ENCODE measurements at places on chromosomes 7 and 10.

DNA sequence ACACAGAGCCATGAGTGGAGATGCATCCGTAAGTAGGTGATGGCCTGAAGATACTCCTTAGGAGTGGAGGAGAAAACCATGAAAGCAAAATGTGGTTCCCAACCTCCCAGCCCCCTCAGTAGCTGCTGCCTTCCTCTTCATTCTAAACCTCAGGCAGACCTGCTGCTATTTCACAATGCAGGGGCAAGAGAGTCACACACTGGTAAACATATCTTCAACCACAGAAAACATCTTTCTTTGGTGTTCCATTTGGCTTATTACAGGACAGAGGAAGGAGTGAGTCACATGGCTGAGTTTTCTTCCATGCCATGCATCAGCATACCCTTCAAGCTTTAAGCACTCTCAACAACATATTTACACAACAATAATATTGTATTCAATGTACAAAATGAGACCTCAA lies 342.1 kb downstream of the BMPER start:
- peak; percentile 42 for DNase-seq

- no peak for DNase-seq
These were observed 251.4 kb upstream of the KLF14 start for GRCh38 chr7:130985361-130985760.

- DNase-seq, result no peak
These were observed 26.0 kb downstream of the CYTH3 start for GRCh38 chr7:6246251-6246917.

- no peak for DNase-seq
These were observed at the start of gene CPXM2 for GRCh38 chr10:123891144-123892071. Gene CPXM2, minus strand, starts transcription at chr10:123891807. Its CDS starts 148 bp downstream, at chr10:123891659.

DNA sequence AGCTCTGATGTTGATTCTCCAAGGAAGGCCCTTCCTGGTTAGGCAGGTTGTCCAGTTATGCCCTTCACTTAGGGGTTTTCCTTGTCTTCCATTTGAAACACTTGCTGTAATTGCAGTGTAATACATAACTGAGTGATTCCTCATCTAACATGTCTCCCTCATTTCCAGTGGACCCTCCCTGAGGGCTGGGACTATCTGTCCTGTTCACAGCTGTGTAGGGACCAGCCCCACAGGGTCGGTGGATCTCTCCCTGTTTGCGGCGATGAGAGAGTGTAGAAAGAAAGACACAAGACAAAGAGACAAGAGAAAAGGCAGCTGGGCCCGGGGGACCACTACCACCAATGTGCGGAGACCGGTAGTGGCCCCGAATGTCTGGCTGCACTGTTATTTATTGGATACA lies 135.9 kb upstream of the EEPD1 start:
- no peak for DNase-seq

- peak; percentile 94 for DNase-seq
These were observed 65.1 kb downstream of the CLEC2L start for GRCh38 chr7:139588632-139589031.

GRCh38 chr10:21526188-21526859 lies 842 bp upstream of the SKIDA1 start:
- DNase-seq, result peak; percentile 90
